ENCODE measurements at places on chromosomes 5 and 9.

GRCh38 chr9:73081979-73082657 is 69.5 kb upstream of the ANXA1 start:
- DNase-seq, result peak; percentile 25

DNA sequence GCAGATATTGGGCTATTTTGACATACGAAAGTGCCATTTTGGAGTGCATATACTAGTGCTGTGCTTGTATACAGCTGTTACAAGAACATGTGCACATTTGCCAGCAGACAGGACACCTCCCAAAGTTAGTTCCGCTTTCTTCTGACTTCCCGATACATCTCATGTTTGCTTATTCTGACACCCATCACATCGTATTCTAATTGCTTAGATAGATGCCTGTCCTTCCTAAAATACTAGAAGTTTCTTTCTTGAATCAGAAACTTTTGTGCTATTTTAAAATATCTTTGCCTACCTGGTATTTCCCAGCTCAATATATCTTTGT is 177.8 kb downstream of the TTLL11 start:
- DNase-seq, result no peak

GRCh38 chr5:40486437-40487275 is 193.1 kb upstream of the PTGER4 start:
- DNase-seq, result peak; percentile 13

GRCh38 chr5:13976867-13977830 is 32.7 kb upstream of the DNAH5 start:
- DNase-seq, result no peak

GRCh38 chr9:95565982-95566381 is 49.2 kb upstream of the PTCH1 start:
- DNase-seq, result no peak

DNA sequence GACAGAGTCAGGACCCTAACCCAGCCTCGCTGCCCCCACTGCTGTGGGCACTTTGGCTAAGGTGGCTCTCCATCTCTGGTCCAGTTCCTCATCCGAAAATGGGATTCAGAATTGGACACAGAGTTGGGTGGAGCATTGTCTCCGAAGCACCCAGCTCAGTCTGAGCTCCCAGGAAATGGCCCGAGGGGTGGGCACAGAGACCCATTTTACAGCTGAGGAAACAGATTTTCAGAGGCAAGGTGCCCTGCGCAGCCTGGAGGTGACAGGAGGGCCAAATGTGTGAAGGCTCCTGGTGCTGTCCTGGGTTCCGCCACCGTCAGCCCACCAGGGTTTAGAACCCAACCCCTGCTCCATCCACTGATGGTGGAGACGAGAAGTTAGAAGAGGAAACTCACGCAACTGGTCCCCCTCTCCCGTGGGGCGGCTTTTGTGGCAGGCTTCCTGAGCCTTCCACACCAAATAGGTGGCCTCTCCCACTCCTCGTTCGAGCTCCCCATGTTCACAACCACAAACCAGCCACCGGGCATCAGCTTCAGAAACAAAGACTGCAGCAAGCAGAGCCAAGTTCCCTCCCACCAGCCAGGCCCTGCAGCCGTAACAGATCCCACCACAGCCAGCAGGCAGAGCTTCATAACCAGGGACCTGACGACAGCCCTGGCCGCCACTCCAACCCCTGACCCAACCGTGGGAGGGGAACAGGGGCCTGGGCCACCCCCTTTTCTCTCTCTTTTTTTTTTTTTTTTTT is 90.9 kb upstream of the LMX1B start:
- DNase-seq, result no peak

GRCh38 chr5:172782169-172783039 is 11.4 kb upstream of the DUSP1 start:
- DNase-seq, result no peak
